Gastrocnemius medialis (tissue), 4 donors: ENCODE measurements at places on chromosomes 13 and 19. TPM values are rescaled to one million over a fixed set of nuclear protein-coding genes. Genes with fewer than 3 reads are reported as not detected.

DNA sequence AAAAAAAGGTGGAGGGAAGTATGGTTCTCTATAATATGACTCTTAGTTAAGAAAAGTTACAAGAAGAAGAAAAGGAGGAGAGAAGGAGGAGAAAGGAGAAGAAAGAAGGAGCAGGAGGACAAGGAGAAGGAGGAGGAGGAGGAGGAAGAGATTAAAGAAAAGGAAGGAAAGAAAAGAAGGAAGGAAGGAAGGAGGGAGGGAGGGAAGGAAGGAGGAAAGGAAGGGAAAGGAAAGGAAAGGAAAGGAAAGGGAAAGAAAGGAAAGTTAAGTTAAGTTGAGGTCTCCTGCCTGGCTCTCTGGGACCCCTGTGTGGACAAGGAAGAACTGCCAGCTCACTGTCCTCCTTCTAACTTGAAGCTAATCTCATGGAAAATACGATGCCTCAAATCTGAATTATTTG is 429.5 kb downstream of the TSHZ3 start:
- DNase-seq, result no peak

GRCh38 chr13:100824366-100824765 is 149.8 kb upstream of the TMTC4 start:
- DNase-seq, result no peak

Gene CYP4F8
- not detected for total RNA-seq

DNA sequence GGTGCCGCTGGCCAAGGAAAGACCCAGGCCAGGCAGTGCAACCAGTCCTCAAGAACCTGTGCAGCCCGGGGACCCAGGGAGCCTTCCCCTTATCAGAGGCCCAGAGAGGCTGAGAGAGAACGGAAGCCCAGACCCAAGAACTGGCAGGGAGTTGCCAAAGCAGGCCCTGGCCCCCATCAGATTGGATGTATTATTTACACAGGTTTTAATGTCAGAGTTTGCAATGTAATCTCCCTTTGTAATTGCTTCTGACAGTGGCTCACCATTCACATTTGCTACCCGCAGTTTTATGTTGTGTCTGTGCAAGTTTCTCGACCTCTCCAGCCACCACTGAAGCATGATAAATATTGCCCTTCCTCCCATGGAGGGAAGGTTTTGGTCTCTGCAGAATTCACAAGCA is 660.9 kb downstream of the LIG4 start:
- DNase-seq, result no peak

Gene ZNF699
- total RNA-seq, result 1.5 TPM
